Liver (tissue), 10 donors: ENCODE measurements at places on chromosomes 2 and 18. TPM values are rescaled to one million over a fixed set of nuclear protein-coding genes. Genes with fewer than 3 reads are reported as not detected.

GRCh38 chr2:238706673-238707072, 141.2 kb upstream of the TWIST2 start:
- DNase-seq = no peak

DNA sequence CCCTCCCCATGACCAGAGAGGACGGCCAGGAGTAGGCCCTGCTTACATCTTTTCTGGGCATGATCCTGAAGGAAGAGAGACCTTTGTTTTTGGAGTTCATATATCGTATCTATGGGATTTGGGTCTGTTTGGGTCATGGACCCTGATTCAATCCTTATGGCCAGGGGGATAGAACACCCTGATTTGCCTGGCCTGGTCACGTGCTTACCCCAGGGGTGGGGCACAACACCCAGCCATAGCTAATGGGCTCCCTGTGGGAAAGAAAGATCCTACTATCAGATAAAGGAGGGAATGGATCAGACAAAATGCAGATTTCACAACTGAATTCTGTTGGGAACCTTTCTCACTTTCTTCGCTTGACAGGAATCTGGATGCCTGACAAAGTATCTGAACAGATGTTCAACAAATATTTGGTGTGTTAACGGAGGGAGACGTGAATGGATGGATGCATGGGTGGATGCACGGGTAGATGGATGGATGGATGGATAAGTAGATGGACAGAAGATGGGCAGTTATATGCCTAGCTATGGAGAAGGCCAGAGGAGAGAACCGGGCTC, 155.9 kb downstream of the KLHL29 start:
- DNase-seq = no peak

Gene KLHL30
- total RNA-seq = 0.08 TPM

Gene SLC38A11
- total RNA-seq = 1.7 TPM

DNA sequence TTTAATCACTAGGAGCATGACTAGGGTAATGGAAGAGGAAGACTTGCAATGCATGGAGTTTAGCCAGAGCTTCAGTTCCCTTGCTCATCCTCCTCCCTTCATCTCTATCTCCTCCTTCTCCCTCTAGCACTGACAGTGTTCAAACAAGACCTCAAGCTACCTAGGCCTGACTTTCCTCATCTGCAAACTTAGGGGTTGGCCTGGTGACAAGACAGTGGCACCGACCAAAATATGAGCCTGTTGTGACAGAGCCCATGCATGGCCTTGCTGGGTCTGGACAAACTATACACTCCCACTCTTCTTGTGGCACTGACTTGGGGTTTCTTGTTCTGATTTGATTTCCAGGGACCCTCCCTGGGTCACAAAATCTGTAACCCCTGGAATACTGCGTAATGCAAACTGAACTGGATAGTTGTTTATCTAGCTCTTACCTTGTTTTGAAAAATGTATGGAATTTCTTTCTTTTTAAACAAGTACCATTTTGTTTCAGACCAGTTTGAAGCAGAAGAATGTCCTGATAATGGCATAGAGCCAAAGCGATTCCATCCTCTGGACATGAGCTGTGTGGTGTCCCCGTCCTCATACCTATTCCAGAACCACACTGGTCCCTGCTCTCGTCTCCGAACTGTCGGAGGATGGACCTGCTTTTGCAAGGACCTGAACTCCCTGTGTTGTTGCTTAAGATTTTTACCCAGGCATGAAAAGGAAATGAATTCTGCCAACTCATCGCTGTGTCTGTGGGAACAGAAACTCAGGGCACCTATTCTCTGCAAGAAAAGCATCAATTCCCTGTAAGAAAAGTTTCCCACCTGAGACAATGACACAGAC, 33.4 kb upstream of the PPP4R1 start:
- DNase-seq = no peak

DNA sequence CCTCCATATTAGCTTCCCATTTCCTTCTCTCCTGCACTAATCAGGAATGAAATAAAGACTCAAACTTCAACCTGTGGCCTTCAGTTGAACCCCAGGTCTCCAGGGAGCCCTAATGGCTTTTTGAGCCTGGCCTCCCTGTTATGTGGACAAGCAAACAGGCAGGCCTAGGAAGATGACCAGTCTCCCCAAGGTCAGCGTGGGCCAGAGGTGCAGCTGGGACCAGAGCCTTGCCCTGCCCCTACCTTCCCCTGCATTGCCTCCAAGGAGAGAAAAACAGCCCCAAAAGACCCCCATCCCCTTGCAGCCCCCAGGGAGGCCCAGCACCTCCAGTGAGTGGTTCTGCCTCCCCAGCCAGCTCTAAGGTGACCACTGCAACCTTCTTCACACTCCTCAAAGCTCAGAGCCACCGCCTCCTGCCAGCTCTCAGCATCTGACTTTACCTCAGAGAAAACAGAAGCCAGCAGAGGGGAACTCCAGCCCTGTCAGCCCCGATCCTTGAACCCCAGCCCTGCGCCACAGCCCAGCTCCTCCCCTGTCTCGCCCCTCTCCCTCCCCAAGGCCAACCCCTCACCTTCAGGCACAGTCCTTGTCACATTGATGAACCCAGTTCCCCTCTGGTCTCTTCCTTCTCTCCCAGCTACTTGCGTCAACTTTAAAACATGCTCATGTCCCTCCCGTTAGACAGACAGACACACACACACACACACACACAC, 59.5 kb upstream of the ID2 start:
- DNase-seq = no peak
